RPMI8226 (cell line): ENCODE measurements at places on chromosomes 16 and 17.

GRCh38 chr16:88669980-88670379 lies 7.1 kb upstream of the MVD start:
- DNase-seq: no peak

DNA sequence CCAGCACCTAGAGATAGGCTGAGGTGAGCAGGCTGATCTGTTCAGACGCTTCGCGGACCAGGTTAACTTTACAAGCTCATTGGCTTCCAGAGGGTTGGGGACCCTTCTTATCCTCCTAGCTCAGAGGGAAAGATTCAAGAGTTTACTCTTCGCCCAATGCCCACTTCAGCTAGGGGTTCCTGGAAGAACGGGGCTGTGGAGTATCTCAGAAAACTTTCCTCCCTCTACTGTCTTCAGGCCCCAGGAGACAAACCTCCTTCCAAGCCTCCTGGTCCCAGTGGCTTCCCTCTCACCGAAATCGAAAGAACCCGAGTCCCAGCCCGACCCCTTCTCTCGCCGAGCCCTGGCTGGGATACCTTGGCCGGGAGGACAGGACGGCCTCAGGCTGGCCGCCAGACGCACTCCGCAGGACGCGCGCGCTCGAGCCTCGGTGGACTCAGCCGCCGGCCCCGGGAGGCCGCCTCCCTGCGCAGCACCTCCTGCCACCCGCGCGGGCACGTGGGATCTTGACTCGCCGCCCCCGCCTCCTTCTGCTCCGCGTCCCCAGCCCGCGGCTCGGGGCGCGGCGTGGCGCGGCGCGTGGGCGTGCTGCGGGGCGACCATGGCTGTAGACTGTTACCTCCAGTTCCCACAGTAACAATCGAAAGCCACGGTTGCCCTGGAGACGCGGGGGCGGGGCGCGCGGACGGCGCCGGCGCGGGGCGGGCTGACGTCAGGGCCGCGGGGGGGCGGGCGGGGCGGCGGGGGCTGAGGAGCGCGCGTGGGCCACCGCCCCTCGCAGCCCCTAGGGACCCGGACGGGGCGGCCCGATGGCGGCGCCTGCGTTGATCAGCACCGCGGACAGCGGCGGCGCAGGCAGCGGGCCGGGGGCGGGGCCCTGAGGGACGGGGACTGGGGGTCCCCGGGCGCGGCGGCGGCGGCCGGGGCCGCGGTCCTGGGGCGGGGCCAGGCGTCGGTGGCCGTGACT lies 5.3 kb upstream of the HIC1 start:
- peak; percentile 73 for DNase-seq

GRCh38 chr17:57357392-57357784 lies 101.1 kb downstream of the MSI2 start:
- DNase-seq: peak; percentile 7

GRCh38 chr17:76274112-76274956 lies 9.2 kb downstream of the UBALD2 start:
- no peak for DNase-seq

- DNase-seq: no peak
Observed at GRCh38 chr16:85036236-85037049, 8.8 kb downstream of the KIAA0513 start.

DNA sequence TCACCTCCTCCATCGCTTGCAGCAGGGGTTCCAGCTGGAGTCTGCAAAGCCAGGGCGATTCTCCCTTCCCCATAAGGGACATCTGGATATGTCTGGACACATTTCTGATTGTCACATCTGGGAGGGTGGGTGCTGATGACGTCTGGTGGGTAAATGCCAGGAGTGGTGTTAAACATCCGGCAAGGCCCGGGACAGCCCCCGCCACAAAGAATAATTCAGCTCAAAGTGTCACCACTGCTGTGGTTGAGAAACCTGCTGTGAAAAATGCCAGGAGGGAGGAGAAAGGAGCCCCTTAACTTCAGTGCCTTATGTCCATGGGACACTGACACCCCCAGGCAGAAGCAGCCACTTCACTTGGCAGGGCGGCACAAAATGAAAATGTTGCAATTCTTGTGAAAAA lies 179.4 kb upstream of the SDK2 start:
- no peak for DNase-seq

- DNase-seq: no peak
Observed at GRCh38 chr16:46709469-46710005, 20.1 kb downstream of the ORC6 start.

GRCh38 chr17:82414548-82415281 lies 3.4 kb upstream of the HEXD start:
- DNase-seq: peak; percentile 31

DNA sequence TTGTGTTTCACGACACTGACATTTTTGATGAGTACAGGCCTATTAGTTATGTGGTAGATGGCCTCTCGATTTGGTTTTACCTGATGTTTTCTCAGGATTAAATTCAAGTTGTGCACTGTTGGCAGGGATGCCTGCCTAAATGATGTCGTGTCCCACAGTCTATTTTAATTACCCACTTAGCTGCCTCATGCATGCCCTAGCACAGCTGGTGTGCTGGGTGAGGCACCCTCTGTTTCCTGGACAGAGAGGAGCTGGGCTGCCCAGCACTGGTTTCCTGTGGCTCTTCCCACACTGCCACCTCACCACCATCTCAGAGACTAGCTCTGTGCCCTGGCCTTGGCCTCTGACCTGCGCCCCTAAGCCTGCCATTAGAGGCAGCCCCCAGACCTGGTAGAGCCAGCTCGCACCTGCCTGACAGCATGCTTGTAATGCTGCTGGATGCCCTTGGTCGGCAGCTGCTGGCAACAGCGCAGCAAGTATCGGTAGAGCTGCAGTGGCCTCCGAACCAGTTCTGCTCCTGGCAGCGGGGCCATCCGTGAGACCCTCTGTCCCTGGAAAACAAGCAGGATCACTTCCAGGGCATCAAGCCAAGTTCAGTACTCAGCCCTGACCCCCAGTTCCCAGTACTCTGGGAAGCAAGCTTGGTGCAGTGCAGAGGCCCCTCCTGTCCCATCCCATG lies 10.9 kb downstream of the LYRM9 start:
- no peak for DNase-seq

GRCh38 chr17:48611681-48612455 lies 1.1 kb upstream of the HOXB7 start:
- no peak for DNase-seq

- peak; percentile 70 for DNase-seq
Observed at GRCh38 chr17:64507413-64507782, 621 bp downstream of the CEP95 start.

DNA sequence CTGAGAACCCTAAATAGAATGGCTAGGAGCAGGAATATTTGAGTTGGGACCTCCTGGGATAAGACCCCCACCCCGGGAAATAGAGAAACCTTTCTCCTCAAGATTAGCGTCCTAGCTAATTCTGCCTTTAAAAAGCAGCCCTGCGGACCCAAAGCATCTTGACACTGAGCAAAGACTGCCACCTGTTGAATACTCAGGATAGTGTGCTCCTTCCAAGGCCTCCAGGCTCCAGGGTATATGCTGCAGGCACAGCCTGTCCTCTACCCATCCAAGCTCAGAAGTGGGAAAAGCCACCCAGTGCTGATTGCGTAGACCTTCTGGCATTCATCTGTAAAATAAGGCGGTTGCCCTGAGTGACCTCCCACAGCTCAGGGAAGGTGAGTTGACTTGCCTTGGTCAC lies 456.2 kb upstream of the DYNLRB2 start:
- DNase-seq: no peak

DNA sequence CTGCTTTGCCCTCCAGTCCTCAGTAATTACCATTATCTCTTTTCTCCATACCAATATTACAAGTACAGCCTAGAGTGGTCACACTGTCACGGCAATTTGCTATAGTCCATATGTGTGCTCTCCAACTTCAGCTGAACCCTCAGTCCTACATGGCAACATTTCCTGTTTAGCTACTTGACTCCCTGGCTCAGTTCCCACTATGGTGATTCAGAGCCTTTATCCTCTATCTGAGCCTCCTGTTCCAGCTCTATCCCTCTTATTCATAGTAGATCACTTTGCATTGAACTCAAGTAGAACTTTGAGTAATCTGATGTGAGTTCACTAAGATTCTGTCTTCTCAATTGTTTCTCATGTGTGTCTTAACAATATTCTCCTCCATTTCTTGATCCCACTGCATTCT lies 43.7 kb upstream of the GOSR1 start:
- no peak for DNase-seq

- no peak for DNase-seq
Observed at GRCh38 chr17:35002876-35003551, 22.7 kb downstream of the LIG3 start.

- no peak for DNase-seq
Observed at GRCh38 chr17:34384271-34384670, 21.2 kb upstream of the CCL1 start.

DNA sequence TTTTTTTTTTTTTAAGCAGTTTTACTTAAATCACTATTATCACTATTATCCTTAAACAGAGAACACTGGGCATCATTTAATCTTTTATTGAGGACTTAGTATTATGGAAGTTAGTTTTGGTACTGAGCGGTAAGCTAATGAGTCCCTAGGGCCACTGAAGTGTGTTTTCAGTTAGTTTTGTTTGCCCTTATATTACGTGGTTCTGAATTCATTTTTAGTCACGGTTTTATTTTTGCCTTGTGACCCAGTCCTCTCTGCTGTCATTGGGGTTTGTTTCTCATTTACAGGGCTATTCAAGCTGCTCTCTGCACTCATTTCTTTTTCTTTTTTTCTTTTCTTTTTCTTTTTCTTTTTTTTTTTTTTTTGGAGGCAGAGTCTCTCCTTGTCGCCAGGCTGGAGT lies 17.3 kb downstream of the RABEP1 start:
- no peak for DNase-seq

- no peak for DNase-seq
Observed at GRCh38 chr16:10951026-10951425, 6.7 kb downstream of the CLEC16A start.

- no peak for DNase-seq
Observed at GRCh38 chr17:80000981-80001775, 34.5 kb downstream of the TBC1D16 start.

- no peak for DNase-seq
Observed at GRCh38 chr16:89195521-89196171, 4.7 kb downstream of the SLC22A31 start.

- DNase-seq: no peak
Observed at GRCh38 chr17:48310748-48311213, 119.2 kb downstream of the SKAP1 start.

- DNase-seq: no peak
Observed at GRCh38 chr17:21387616-21388015, 11.5 kb downstream of the KCNJ12 start.

GRCh38 chr17:57518587-57519581 lies 226.2 kb downstream of the CCDC182 start:
- DNase-seq: no peak

GRCh38 chr17:44331249-44331760 lies 6.7 kb upstream of the SLC25A39 start:
- DNase-seq: peak; percentile 89

DNA sequence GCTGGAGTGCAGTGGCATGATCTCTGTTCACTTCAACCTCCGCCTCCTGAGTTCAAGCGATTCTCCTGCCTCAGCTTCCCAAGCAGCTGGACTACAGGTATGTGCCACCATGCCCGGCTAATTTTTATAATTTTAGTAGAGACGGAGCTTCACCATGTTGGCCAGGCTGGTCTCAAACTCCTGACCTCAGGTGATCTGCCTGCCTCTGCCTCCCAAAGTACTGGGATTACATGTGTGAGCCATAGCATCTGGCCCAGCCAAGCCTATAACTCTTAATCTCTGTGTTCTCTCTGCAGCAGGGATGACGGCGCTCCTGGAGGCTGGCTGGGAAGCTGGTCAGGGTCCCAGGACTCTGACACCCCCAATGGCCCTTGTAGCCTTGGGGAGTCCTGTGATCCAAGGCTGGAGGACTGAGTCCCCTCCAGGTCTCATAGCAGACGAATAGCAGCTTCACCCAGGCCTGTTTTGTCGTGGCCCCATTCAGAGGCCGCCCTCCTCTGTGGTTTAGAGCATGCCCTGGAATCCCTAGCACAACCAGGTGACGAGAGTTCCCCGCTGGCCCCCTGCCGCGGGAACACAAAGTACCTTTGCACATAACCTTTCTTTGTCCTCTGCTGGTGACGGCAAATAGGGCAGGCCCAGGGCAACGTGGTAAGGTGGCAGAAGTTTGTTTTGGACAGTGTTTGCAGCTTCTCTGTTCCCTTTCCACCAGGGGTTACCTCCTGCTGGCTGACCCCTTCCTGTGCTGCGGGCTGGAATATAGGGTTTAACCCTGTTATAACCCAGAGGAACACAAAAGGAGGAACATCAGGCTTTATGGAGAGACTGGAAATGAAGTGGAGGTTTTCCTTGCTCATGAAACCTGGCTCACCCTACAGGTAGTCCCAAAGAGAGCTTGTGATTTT lies 43.0 kb upstream of the TOB1 start:
- DNase-seq: peak; percentile 87

- DNase-seq: no peak
Observed at GRCh38 chr17:1470071-1470754, 14.2 kb upstream of the CRK start.

DNA sequence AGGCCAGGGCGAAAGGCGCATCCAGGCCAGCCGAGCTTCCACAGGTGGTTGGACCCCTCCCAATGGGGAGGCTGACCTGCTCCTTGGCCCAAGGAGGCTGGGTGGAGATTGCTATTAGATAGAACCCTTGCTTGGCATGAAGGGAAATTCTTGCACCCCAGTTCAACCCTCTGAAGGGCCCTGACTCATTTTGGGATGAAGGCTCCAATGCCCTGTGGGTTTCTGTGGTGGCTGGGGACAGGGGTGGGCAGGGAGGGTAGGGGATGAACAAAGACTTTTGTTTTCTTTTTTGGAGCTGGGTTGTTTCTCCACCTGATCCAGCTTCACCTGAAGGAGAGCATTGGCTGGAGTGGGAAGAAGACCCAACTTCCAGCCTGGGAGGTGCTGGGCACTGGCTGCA lies 16.7 kb upstream of the TBX21 start:
- DNase-seq: no peak

DNA sequence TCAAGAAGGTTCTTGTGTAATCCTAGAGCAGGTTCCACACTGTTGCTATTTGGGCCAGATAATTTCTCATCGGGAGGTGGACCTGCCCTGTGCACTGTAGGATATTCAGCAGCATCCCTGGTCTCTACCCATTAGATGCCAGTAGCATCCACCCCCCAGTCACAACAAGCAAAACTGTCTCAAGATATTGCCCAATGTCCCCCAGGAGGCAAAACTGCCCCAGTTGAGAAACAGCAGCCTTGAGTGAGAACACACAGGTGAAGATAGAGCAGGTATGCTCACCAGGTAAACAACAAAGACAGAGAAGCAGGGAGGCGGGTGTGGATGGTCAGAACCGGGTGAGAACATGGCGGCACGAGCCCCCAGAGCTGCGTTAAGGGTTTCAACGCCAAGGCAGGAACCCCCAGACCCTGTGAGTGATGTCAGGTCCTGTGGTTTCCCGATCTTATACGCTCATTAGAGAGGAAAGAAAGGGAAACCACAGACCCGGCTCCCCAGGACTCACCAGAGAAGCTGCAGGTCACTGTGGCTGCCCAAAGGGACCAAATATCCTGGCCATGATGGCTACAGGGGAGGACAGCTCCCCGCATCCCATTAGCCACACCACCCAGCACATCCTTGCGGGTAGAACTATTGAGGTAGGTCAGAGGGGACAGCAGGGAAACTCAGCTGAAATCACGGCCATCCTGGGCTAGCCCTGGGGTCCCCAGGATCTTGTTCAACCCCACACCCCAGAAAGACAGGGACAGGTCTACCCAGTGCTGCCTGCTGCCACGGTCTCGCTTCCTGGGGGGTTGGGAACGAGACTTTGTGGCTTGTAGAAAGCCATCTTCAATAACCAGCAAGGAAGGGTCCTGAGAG lies 21.2 kb downstream of the CDC42EP4 start:
- DNase-seq: no peak

- peak; percentile 70 for DNase-seq
Observed at GRCh38 chr16:67641779-67642708, 2.9 kb upstream of the CARMIL2 start.

- DNase-seq: no peak
Observed at GRCh38 chr17:37543637-37544052, 54.0 kb downstream of the DUSP14 start.

- peak; percentile 49 for DNase-seq
Observed at GRCh38 chr16:12291989-12292759, 315.6 kb downstream of the SNX29 start.
